ENCODE measurements at places on chromosomes 13 and 19.
A peak's percentile ranks its signal among the peaks of the same experiment; 100 is the strongest.

DNA sequence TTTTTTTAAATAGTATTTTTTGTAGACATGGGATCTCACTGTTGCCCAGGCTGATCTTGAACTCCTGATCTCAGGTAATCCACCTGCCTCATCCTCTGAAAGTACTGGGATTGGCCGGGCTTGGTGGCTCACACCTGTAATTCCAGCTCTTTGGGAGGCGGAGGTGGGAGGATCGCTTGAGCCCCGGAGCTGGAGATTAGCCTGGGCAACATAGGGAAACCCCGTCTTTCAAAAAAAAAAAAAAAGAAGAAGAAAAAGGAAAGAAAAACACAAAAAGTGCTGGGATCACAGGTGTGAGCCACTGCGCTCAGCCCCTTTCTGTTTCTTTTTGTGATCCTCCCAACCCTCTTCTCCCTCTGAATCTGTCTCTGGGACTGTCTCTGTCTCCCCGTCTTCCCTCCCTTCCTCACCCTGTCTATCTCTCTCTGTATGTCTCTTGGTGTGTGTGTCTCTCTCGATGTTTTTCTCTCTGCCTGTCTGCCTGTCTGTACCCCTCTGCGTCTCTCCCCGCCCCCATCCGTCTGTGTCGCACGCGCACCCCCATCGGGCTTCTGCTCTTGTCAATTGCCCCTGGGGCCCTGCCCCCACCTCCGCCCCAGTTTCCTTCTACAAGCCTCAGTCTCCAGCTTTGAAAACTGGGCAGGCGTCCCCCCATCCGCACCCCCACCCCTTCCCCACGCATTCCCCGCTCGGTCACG, 540 bp upstream of the ZFP36 start:
- DNase-seq: peak; percentile 84

DNA sequence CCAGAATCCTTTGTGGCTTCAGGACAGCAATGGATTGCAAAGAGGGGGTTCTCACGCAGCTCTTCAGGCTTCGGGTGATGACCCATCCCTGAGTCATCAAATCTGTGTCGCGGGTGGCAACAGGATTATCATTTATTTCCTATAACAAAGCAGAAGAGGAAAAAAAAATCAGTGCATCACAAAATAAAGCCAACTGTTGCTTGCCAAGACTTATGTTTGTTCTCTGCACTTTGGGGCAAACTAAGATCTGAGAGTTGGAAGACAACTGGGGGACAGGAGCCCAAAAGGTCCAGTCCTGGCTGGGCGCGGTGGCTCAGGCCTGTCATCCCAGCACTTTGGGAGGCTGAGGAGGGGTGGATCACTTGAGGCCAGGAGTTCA, 6.4 kb downstream of the GNA15 start:
- no peak for DNase-seq

- DNase-seq: peak; percentile 24
Observed at GRCh38 chr19:55253842-55254624, 4.8 kb downstream of the PPP6R1 start.

DNA sequence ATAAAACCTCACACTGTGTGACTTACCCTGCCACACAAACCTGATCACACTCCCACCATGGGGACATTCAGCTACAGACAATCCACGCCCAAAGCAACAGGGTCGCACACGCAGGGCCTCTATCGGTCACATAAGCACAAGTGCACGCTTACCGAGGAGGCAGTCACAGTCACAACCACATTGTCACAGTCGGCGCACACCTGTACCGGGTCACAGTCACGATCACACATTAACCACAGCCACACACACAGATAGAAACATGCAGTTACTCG, 579 bp downstream of the ZNF566 start:
- no peak for DNase-seq

DNA sequence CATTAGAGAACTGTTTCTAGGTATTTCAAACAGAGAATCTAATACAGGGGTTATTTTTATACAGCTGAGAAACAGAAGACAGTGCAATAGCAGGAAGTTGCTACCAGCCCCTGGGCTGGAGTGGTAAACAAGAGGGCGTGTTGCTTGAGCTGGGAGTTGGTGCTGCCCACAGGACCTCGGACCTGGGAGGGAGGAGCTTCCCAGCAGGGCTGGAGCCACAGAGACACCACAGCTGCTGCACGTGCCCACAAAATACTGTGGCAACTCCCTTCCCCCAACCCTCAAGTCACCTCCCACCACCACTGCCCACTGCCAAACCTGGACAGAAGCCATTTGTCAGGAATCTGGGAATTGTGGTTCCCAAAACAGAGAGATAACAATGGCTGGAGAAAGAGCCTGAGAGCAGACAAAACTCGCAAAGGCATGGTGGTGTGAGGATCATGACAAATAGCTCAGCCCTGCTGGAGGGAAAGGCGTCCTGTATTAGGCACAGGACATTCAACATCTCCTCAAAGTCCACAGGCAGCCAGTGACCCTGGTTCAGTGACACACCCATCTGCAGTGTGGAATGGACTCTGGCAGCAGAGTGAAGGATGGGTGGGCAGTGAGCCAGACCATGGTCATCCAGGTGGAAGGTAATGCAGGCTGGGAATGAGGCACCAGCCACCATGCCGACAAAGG, 57.2 kb downstream of the SPATA13 start:
- no peak for DNase-seq

GRCh38 chr13:90618133-90618532, 729.4 kb upstream of the MIR17HG start:
- DNase-seq: no peak

DNA sequence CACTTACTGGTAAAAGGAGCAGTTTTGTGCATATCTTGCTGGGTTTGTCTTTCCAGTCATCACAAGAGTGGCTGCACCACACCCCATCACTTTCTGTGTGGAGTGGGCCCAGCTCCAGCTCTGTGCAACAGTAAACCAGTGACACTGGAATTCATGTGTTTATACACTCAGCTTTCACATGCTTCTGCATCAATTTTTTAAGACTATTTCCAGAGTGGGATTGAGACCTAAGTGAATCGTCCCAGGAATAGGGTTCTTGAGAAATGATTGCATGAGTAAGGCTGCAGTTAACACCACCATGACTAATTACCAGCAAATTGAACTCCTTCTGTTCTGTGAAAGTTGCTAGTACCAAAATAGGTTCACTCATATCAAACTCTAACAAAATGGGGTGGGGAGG, 5.3 kb upstream of the CFAP97D2 start:
- DNase-seq: no peak

GRCh38 chr19:24000656-24001055, 86.0 kb downstream of the ZNF726 start:
- no peak for DNase-seq

DNA sequence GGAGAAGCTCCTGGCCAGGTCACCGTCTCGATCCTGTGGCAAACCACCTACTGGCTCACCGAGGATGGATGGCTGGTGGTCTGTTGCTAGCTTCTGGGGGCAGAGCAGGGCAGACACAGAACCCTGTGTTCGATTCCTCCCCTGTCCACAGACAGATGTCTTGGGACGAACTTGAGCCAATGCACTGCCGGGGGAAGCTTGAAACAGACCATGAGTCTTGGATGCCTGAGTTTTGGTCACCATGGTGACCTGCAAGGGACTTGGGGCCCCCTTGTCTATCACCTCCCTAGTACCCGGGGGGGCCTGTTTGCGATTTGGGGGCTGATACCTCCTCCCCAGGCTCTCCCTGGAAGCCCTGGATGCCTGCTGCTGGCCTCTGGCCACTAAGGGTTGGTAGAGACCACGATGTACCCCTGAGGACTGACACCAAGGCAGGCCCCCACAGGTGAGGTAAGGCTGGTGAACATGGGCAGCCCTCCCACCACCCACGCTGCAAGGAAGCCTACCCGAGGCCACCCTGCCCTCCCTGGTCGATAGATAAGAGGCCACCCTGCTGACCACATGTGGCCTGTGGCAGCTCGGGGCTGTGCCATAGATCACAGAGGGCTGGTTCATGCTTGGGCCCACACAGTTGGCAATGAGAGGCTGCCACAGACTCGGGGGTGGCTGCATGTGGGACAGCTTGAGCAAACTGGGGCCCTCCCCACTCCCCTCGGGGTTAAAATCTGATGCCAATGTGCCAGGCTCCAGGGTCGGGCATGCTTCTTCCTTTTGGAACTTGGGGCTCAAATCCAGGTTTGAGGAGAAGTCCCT, 10.7 kb downstream of the IQCN start:
- no peak for DNase-seq

- DNase-seq: no peak
Observed at GRCh38 chr19:49064768-49065611, at the start of gene NTF4. Gene NTF4 (minus strand): TSS chr19:49064818. CDS start chr19:49061997, 2,821 bp downstream.

DNA sequence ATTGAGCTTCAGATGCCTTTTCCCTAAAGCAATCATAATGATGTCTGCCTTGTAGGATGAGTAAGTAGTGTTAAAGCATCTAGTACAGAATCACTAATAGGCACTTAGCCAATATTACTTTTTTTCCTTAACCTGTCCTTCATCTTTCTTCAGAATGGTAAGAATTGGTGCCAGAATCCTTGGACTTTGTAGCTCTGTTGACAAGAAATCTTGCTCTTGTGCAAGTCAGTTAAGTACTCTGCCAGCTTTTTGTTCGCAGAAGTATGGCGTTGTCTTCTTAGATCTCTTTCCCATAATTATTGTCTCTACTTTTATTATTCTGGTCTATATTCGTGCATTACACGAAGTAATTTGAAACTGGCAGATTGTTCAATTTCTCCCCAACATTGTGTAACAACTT, 554.5 kb downstream of the PCDH9 start:
- no peak for DNase-seq

All from stimulated activated CD8-positive, alpha-beta memory T cell treated with anti-CD3 and anti-CD28 coated beads, Interleukin-2, amount 100 ng/mL, for 48 hours (primary cell).